ENCODE measurements at places on chromosomes 3 and 15.

DNA sequence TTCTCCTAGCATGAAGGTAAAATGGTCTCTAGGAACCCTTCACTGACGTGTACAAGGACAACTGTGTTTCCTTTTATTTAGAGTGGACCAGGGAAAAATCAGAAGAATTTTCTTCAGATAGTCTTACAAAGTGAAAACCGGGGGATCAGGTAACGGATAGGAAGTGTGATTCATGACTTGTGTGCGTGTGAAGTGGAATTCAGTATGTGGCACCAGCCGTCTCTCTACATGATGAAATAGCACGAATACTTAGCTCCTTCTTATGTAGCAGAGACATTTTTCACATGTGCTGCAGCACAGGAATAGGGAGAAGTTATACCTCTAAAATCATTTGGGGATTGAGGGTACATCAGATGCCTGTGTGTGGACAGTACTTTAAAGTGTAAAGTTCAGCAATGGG is 159.2 kb downstream of the MEX3B start:
- DNase-seq = no peak

DNA sequence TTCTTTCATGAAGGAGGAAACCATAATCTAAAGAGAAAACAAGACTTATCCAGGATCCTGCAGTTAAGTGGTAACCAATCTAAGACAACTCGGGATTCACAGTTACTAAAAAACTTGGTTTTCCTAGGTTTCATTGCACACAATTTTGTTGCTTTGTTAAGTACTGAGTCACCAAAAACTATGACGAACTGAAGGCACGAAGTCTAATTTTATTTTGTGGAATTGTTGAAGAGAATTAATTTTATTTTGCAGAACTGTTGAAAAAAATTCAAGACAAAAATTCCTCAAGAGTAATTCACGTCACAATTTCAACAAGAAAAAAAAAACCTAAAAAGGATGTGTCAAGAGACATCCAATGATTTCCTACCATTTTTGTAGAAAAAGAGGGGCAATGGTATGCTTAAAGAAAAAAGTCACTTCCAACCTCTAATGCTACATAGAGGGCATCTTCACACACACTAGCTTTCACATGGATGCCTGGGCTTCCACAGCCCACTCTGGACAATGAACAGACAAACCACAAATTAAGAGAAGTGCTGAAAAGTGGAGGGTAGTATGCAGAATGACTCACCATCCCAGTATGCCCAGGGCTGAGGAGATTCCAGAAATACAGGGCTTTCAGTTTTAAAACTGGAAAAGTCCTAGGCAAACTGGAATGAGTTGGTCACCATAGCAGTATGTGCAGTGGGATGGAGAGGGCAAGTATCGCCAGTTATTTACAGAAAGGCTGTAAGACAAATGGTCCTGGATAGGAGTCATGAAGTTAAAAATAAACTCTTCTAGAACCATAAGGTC is 29.2 kb downstream of the PLOD2 start:
- DNase-seq = no peak

GRCh38 chr3:78026318-78026828 is 986.5 kb downstream of the ROBO2 start:
- DNase-seq = no peak

GRCh38 chr3:107067421-107067820 is 309.8 kb upstream of the CCDC54 start:
- no peak for DNase-seq

- no peak for DNase-seq
These were observed 56.9 kb downstream of the GLCE start for GRCh38 chr15:69217381-69217780.

DNA sequence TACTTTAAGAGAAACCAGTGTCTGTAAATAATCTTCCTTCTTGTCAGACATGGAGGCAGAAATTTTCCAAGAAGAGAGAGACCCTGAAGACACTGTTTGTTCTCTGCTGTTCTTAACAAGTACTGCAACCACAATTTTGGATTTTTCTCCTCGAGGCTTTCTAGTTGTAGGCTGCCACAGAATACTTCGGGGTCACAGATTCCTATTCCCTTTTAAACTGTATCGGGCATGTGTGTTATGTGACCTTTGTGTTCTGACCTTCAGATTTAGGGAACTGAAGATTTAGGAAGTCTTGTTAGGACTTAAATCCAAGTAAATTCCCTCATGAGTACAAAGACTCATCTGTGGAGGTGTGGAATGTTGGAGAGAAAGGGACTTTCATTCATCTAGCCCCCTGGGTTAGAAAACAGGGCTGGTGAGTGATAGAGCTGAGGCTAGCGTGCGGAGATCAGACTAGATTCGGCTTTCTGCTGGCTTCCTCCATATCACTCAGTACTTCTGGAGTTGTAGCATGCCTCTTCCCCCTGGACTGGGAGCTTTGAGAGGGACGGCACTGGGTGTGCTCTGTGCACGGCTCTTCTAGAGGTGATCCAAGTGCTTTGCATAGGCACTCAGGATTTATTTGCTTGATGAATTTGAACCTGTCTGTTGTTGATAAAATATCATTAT is 237.0 kb downstream of the LPP start:
- no peak for DNase-seq

DNA sequence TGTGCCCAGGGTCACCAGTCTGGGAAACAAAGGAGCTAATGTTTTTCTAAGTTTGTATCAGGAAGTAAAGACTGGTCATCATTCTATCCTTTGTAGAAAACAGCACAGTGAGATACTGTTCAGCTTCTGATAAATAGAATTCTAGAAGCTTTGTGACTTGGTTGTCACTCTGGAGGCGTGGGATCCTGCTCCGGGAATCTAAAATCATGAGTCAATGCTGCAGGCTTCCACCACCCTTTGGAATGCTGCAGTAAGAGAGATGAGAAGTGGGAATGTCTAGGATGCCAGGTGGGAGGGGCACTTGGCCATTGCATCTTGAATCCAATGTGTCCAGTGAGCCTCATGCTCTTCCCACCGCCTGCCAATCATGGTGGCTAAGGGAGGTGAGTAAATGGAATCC is 40.9 kb downstream of the SAMMSON start:
- DNase-seq = no peak

DNA sequence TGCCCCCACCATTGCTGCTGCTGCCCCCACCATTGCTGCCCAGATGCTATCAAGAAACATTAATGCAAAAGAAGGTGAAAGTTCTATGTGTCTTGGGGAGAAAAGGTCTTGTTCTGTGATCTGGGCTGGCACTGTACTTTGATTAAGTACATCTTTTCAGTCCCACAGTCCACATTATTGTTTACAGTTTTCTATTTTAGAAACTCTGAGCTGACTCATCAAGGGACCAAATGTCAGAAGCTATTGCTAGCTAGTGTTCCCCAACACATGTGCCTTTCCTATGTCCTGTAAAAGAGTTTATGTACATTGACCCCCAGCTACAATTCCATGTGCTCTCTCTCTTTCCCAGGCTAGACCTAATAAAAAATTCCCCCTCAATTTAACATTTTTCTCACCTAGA is 264.7 kb upstream of the NECTIN3 start:
- DNase-seq = no peak

- DNase-seq = no peak
These were observed 4.3 kb downstream of the PRKCI start for GRCh38 chr3:170226426-170226960.

GRCh38 chr3:42501681-42502428 is 588 bp upstream of the VIPR1 start:
- DNase-seq = no peak

DNA sequence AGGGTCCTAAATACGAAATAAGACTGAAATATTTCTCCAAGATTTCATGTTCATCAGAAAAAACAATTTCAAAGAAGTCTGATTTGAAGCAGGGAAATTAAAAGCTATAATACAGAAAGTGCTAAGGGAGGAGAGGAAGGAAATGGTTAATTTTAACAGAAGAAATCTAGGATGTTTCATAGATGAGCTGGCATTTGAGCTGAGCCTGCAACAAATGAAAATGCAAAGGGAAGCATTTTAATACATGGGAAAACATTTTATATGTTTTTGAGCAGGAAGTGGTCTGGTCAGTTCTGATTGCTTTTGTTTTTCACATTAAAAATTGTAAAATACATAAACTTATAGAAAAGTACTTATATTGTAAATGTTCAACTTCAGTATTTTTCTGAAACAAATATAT is 17.2 kb upstream of the RAP2B start:
- no peak for DNase-seq

DNA sequence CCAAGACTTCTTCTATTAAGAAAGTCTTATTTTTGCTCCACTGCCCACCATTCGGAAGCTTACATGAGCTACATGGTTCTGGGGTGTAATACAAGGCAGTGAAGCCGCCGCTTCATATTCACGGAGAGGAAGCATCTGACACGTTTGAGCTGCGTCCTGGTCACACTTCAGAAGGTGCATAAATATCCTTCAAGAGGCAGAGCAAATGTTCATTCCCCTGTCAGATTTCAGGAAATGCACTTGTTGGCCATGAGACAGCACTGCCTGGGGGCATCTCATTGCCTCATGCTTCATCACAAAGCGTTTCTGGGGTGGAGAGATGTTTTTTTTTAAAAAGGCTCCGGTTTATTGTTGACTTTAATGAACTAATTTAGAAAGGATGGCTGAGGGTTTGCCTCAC is 119.9 kb downstream of the CADPS start:
- no peak for DNase-seq

DNA sequence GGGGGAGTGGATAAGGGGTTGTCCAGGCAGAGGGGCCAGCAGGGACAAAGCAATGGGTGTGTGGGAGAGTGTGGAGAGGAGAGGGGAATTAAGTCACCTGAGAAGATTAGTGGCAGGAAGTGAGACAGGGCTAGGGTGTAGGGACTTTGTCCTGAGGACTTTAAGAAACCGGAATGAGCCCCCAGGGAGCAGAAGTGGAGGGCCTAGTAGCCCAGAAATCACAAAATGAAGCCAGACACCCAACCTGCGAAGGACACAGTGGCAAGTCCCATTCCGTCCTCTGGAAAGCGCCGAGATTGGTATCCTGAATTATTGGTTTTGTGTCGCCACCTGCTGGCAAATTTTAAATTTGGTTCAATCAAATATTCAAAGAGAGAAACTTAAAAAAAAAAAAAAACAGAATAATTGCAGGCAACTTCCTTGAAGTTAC is 78.0 kb upstream of the SLC25A36 start:
- no peak for DNase-seq
